Cardiac fibroblast (primary cell): ENCODE measurements at places on chromosomes 12 and 14.
A peak's percentile ranks its signal among the peaks of the same experiment; 100 is the strongest.

DNA sequence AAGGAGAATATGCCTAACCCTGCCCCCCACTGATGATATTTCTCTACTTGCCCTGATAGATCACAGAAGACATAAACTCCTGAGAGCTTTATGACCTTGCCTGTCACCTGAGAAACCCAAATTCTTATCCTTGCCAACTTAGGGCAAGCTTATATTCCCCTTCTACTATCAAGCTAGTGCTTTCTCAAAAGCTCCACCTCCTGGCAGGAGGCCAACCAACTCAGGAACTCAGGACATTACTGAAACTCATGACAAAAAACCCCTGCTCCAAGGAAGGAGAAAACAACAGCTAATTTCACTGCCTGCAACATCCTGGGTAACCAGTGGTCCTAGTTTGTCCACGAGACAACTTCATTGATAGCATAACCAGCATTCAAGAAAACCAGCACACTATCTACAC, 60.9 kb upstream of the FSCB start:
- DNase-seq, result no peak

GRCh38 chr12:119949594-119949993, 39.4 kb upstream of the BICDL1 start:
- no peak for DNase-seq

DNA sequence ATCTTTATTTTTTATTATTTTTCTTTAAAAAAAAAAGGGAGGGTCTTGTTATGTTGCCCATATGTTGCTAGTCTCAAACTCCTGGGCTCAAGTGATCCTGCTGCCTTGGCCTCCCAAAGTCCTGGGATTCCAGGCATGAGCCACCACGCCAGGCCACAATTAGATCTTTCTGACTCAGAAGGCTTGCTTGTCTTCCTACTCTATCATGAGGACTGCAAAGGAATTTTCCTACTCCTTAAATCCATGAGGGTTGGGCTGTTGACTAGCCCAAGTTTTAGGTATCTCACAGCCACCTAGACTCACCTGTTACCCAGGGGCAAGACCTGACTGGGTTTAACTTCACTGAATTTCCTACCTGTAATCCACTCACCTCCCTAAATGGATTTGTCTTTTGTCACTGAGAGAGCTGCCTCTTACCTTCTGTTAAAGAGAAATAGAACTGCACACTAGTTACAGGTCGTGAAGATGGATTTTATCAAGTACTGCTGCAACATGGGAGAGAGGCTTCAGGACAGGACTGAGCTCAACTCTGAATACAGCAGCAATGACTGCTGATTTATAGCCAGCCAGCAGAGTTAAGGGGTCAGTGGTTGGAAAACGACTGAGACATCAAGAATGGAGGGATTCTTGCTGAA, 72.3 kb downstream of the B4GALNT3 start:
- DNase-seq, result no peak

- DNase-seq, result no peak
These were observed 455.6 kb downstream of the ZFP36L1 start for GRCh38 chr14:68337279-68337678.

- no peak for DNase-seq
These were observed 6.9 kb downstream of the LRRC43 start for GRCh38 chr12:122189626-122190475.

DNA sequence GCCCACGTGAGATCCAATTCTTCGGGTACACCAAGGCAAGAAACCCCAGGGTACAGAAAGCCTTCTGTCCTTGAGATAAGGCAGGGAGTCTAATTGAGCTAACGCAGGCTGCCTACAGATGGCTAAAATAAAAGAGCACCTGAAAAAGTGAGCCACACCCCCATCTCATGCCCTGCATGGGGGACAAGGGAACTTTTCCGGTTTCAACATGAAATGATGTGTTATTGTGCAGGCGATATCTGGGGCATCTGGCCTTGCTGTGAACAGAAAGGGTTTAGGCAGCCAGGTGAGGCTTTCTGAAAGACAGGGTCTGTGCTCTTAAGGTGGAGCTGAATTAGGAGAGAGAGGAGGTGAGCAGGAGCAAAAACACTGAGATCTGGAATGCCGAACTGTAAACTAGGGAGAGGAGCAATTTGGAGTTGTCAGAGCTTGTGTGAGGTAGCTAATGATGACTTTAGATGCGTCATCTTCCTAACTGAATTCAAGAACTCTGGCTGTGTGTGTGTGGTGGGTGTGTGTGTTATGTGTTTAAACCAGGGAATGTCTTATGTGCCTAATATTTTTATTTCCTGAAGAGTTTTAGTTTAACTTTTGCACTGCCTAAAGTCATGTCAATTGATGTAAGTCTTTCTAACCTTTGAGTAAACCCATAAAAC, 20.1 kb upstream of the LDHB start:
- no peak for DNase-seq

- DNase-seq, result no peak
These were observed 7.6 kb upstream of the OVCH1 start for GRCh38 chr12:29505122-29505521.

DNA sequence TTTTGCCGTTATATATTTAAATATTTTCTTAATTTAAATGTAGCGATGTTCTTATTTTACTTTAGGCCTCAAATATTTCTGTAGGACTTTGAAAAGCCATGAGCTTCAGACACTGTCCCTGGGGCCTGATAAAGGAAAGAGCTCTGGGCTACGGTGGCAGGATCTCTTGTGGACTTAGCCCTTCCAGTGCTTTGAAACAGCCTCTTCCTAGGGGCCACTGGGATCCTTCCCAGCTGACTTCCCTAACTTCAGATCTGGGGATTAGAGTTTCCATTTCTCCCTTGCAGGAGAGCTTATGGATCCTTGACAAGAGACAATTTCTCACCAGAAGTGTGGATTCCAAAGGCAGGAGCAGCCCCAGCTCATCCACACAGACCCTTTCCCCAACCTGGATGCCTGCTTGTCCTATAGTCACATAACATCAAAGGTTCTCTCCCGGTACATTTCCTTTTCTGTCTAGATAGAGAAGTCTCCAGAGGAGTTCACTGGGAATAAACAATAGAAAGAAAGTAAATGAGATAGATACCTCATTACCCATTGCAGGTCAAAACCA, 221.4 kb downstream of the TTC6 start:
- no peak for DNase-seq

DNA sequence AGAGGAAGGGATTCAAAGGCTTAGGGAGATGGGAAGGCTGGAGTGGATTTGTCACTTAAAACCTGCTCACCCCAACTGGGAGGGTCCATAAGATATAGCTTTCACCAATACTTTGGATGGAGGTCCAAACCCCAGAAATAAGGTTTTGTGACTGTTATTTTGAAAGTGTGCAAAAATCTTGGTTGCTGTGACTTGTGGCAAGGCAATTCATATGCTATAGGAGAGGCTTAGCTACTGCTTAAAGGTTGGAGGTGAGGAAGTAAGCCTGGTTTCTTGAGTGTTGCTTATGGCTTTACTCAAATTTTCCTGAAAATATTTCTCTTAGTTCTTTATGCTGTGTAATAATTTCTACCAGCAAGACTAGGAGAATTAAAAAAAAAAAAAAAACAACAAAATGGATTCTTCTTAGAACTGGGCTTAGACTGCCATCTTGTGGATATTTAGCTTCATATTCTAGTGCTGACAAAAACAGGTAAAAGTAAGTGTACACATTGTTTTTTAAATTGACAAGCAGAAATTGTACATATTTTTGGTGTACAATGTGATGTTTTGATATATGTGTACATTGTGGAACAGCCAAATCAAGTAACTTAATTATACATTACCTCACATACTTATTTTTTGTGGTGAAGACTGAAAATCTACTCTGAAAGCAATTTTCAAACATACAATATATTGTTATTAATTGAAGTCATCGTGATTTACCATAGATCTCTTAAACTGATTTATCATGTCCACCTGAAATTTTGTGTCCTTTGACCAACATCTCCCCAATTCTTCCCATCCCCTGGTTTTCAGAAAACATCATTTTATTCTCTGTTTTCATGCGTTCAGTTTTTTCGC, 23.0 kb downstream of the PDE6H start:
- DNase-seq, result peak; percentile 87

GRCh38 chr14:30985796-30986195, 39.7 kb upstream of the AP4S1 start:
- no peak for DNase-seq

DNA sequence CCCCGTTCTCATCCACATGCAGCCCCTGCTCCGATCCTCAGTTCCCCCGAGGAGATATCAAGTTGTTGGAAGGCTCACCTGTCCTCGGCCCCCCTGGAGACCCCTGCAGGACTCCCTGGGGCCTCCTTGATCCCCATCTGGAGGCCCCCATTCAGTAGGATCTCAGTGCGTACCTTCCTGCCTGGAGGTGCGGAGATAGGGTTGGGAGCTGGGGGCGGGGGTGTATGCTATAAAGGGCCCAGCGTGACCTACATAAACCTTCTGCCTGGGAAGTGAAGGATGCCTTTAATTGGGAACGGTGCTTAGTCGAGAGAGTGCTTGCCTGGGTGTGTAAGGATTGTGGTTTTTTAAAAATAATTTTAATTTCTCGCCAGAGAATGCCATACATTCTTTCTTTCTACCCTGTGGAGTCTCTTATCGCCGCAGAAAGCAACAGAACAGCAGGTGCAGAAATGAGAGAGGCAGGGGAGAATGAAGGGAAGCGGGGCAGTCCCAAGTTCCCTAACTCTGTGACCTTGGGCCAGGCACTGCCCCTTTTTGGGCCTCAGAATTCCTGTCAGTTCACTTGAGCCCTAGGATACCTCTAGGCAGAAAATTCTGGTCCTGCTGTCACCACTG, 153.7 kb downstream of the TSPAN9 start:
- DNase-seq, result no peak

DNA sequence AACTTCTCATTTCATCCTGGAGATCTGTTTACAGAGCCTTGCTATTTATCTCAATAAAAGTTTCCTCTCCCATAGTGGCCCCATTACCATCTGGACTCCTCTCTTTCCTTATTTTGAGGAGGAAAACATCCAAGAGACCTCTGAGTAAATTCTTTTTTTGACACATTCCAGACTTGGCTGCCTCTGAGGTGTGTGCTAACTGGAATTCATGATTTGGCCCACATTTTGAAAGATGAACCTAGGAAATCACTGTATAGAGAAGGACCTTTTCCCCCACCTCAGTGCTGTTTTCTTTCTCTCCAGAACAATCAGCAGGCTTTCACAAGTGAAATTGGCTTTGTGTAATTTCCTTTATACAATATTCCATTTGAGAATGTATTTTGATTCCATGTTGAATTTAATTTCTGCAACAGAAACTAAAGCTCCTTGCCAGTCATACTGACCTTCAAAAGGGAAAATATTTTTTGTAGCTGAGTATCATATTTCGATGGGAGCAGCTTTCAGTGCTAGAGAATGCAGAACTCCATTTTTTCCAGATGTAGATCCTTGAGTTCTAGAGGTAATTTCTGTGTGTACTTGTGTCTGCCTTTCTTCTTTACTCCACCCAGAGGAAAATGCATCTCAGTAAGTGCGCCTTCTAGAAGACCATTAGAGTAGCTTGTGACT, 244.9 kb upstream of the RGS6 start:
- peak; percentile 73 for DNase-seq

DNA sequence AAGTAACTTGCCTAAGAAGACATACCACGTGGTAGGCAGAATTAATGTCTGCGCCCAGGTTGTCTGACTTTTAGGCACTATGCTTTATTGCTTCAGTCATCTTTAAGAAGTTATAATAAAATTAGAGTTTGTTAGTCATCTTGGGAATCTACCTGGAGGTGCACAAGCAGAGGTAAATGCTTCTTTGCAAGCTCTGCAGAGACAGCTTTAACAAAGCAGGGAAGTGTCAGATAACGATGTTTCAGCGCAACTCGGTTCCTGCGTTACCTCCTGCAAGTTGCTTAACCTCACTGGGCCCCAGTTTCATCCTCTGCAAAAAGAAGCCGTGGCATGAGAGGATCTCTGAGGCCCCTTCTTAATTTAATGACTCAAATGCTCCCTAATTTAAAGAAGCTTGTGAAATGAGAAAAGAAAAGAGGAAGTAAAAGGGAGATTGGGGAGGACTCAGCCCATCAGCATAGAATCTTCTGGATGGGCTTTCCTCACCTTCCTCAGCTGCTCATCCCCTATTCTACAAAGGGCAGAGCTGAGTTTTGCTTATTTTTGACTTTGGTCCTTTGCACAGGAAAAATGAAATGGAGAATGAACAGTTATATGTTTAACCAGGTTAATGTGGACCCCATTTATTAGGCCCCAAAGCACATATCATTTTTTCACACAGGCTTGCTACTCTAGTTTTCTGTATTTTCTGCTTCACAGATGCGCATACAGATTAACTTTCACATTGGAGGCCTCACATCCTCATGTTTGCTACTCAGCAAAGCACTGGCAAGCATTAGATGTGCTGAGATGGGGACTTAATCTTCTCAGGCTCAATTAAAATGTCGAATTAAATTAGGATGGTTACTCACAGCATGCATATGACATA, 5.1 kb downstream of the ARHGDIB start:
- no peak for DNase-seq

GRCh38 chr14:69345402-69345801, 52.7 kb downstream of the ERH start:
- no peak for DNase-seq

DNA sequence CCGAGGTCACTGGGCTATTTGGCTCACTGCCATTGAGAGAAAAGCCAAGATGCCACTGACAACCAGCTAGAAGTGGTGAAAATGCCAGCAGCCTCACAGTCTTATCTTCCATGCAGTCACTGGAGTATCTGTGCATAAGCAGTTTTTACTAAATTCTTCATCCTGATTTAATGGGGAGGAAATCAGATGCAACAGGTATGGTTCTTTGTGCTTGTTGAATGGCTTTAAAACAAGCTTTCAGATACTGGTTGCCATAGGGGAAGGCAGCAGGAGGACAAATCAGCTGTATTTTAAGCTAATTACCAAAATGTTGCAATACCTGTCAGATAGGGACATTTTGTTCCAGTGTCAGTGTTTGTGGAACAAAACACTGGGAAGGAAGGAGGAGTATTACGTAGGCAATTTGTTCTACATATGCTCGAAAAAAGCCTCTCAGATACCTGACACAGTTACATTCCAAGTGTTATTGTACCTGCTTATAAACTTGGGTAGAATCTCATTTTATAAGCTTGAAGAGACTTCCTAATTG, 54.1 kb upstream of the ARHGAP5 start:
- no peak for DNase-seq

DNA sequence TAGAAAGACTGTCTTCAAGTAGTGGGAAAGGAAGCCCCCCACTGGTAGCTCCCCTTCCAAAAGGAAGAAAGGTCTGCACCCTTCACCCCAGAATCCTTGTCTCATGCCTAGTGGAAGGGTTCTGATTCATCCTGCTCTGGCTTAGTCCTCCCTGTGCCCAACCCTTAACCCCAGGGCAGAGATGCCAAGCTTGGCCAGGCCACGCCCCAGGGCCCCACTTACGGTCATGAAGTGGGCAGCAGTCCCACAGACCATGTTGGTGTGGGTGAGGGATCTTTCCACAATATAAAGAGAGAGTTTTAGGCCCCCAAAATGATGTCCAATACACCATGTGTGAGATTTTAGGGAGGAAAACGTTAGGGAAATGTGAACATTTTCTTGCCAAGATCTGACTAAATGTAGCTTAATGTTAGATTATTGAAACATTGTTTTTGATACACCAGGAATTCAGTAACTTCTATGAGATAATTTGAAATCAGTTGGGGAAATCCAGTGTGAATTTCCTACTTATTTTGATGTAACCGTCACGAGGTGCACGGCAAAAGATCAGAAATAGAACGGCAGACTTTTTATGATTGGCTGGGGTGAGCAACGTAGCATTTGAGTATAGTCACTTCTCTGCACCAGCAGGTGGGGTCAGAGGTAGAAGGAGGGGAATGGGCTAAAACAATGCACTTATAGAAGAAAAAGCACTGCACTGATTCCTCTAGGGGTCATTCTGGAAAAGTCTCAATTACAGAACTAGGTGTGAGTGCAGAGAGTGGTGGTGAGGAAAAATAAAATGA, 8.2 kb upstream of the SSPN start:
- DNase-seq, result no peak
